ENCODE measurements at places on chromosomes 7 and 10.

DNA sequence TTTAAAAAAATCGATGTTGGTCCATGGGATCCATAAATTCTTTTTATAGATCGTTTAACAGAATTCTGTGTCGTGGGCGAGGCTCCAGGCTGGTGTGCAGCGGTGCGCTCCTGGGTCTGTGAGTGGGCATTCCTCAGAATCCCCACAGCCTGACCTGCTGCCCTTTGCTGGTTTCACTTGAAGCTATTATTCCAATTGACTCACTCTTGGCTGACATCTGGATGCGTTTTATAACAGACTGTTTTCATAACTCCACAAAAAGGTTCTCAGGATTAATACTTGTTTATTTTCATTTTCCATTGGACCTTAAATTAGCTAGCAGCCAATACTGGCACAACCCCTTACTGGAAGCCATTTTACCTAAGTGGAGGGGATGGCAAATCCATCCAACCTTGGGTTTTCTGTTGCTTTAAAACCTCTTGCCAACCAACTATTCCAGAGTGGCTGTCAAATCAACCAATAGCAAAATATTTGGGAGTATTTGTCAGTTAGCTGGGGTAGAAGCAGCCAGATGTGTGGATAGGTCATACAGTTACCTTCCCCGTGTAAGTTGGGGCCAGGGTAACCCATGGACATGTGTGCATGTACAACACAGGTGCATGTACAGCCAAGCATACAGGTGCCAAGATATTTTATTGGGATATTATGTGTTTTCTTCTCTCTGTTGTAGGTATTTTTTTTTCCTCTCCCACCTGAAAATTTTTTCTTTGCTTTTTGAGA, 160.7 kb upstream of the ZNF32 start:
- DNase-seq, result no peak

GRCh38 chr10:124990671-124991625, 49.0 kb downstream of the ZRANB1 start:
- DNase-seq, result no peak

- DNase-seq, result no peak
These were observed 37.8 kb downstream of the RSU1 start for GRCh38 chr10:16779384-16779915.

- no peak for DNase-seq
These were observed 119.7 kb upstream of the KLF14 start for GRCh38 chr7:130853503-130854279.

GRCh38 chr10:99834410-99834809, 52.0 kb downstream of the ABCC2 start:
- no peak for DNase-seq

DNA sequence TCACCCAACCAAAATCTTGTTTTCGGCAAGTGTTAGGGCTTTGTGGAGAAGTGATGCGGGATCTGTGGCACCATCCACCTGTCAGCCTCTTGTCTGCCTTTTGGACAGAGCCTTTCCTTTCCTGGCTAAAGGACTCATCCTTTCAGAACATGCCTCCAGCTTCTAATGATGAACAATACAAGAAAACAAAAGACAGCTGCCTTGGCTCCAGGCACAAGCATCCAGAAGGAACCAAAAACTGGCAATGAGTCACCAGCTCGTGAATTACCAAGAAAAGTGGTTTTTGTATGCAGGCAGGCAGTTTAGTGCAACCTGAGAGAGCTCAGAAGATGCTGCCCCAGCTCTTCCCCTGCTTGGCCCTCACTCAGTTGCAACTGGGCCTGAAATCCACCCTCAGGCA, 84.6 kb upstream of the NAMPT start:
- DNase-seq, result no peak

GRCh38 chr10:31769564-31769963, 159.1 kb downstream of the ARHGAP12 start:
- no peak for DNase-seq

- DNase-seq, result no peak
These were observed at the start of gene GDF2 for GRCh38 chr10:47322300-47323061. Gene GDF2 (plus strand): TSS chr10:47322454. CDS start chr10:47322669, 215 bp downstream.

GRCh38 chr10:102743078-102743587, 615 bp upstream of the WBP1L start:
- no peak for DNase-seq

GRCh38 chr7:108326938-108327337, 129.3 kb downstream of the NRCAM start:
- no peak for DNase-seq

GRCh38 chr7:133572843-133573242, 320.0 kb downstream of the EXOC4 start:
- DNase-seq, result no peak

GRCh38 chr7:75738604-75738974, at the start of gene HIP1:
Gene HIP1 (minus strand): TSS chr7:75738941. CDS start chr7:75738920, 21 bp downstream.
- no peak for DNase-seq

- no peak for DNase-seq
These were observed 317.4 kb upstream of the ZNF32 start for GRCh38 chr10:43965918-43966570.

GRCh38 chr10:124830445-124830844, 28.8 kb downstream of the ABRAXAS2 start:
- no peak for DNase-seq

DNA sequence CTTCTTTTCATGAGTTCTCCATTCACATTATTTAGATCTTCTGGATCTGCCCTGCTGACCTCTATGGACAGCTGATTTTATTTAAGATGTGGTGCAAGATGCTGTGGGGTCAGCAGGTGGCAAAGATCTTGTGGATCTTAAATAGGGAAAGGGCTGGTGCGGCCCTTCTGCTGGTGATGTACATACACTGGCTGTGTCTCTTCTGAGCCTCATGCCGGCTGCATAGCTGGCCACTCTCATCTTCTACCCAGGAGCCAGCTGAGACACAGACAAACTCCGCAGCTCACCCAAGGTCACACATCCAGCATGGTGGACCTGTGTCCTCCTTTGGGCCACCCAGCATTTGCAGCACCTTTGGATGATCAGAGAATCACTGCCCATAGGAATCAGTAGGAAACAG, 9.7 kb downstream of the RBP3 start:
- no peak for DNase-seq

- peak; percentile 57 for DNase-seq
These were observed 69.8 kb downstream of the LSMEM1 start for GRCh38 chr7:112550468-112551060.

- DNase-seq, result no peak
These were observed 636.2 kb upstream of the IGFBP3 start for GRCh38 chr7:46557295-46557711.

DNA sequence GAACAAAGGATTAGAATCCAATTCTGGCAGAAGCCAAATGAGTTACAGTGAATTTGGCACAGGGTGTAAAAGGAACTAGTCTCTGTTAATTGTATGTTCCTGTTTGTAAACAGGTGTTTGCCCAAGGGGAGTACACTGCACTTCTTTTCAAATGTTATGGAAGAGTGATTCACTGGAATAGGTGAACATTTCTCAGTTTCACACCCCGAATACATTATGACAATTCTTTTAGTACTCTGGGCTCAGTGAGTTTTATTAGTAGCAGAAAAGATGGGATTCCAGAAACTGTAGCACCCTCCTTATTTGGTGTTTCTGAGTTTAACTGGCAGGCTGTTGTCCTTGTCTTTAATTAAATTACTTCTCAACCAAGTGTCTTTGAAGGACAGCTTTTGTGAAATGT, 329.2 kb downstream of the BBS9 start:
- no peak for DNase-seq

- no peak for DNase-seq
These were observed 96.3 kb upstream of the ZPBP start for GRCh38 chr7:50189371-50189770.

- DNase-seq, result no peak
These were observed 63.6 kb upstream of the AGR3 start for GRCh38 chr7:16945372-16945771.

- DNase-seq, result no peak
These were observed 58.8 kb downstream of the MALRD1 start for GRCh38 chr10:19107406-19107805.

DNA sequence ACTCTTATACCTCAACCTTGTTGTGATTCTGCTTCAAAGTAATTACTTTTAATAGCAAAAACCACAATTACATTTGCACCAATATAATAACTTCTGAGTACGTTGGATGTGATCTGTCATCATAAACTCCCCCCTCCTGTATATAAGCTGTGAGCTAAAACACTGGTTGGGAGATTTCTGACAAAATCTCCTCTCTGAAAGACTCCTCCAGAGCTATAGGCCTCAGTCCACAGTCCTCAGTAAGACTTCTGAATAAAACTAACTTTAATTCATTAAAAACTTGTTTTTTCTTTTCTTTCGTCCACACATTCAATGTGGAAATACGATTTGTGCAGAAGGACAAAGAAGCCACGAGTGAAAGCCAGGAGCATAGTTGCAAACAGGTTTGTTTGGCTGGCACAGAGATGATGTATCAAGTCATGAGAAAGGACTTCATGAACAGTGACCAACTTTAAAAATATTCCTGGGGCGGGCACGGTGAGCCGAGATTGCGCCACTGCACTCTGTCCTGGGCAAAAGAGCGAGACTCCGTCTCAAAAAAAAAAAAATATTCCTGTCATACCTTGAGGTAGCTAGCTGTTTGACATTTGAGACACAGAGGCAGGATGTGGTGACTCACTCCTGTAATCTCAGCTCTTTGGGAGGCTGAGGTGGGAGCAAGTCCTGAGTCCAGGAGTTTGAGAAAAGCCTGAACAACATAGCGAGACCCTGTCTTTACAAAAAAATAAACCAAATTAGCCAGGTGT, 91.1 kb upstream of the ARHGAP21 start:
- DNase-seq, result no peak

- no peak for DNase-seq
These were observed 4.1 kb downstream of the FRMD4A start for GRCh38 chr10:14326581-14326980.

DNA sequence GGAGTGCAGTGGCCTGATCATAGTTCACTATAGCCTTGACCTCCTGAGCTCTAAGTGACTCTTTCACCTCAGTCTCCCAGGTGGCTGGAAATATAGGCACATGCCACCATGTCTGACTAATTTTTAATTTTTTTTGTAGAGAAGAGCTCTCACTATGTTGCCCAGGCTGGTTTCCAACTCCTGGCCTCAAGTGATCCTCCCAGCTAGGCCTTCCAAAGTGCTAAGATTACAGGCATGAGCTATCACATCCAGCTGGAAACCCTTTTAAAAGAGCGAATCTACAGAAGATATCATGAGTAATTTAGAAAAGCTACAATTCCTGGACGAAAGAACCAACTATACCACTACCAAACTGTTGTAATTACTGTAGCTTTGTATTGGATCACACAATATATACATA, 394.4 kb upstream of the AUTS2 start:
- DNase-seq, result no peak

- no peak for DNase-seq
These were observed 17.3 kb downstream of the OPALIN start for GRCh38 chr10:96341219-96342182.

DNA sequence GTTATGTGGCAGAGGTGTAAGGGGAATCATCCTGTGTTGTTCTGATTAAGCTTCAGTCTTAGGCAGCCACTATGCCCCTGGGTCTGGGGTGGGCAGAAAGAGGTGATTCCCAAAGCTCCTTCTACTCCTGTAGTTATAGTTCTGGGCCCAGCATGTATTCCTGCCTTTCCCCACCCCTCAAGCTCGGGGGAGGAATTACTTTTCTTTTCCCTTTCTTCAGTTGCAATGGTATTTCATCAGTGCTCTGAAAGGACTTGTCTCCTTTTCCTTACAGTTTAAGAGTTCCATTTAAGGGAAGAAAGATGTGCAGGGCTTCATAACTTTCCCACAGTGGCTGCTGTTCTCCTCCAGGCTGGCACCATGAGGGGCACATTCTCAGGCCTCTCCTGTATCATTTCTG, 94.2 kb downstream of the MTPAP start:
- no peak for DNase-seq

GRCh38 chr10:102519246-102519825, 15.6 kb downstream of the SUFU start:
- DNase-seq, result no peak

DNA sequence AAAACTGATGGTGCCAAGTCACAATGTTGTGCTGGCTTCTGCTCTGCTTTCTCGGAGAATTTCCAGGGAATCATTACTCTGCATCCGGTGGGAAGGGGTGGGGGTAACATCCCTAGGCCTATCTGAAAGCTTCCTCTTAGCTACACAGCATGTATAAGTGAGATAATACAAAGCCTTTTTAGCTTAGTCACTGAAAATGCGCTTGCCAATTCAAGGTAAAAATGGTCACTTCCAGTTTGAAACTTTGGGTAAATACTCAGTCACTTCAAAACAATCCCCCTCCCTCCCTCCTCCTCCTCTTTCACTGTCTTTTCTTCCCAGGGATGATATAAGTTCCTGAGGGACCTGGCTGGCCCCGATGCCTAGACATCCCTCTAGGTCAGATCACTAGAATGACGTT, 57.3 kb upstream of the APBB1IP start:
- DNase-seq, result no peak

- DNase-seq, result no peak
These were observed 163.5 kb upstream of the ZMIZ1 start for GRCh38 chr10:78905015-78905956.

DNA sequence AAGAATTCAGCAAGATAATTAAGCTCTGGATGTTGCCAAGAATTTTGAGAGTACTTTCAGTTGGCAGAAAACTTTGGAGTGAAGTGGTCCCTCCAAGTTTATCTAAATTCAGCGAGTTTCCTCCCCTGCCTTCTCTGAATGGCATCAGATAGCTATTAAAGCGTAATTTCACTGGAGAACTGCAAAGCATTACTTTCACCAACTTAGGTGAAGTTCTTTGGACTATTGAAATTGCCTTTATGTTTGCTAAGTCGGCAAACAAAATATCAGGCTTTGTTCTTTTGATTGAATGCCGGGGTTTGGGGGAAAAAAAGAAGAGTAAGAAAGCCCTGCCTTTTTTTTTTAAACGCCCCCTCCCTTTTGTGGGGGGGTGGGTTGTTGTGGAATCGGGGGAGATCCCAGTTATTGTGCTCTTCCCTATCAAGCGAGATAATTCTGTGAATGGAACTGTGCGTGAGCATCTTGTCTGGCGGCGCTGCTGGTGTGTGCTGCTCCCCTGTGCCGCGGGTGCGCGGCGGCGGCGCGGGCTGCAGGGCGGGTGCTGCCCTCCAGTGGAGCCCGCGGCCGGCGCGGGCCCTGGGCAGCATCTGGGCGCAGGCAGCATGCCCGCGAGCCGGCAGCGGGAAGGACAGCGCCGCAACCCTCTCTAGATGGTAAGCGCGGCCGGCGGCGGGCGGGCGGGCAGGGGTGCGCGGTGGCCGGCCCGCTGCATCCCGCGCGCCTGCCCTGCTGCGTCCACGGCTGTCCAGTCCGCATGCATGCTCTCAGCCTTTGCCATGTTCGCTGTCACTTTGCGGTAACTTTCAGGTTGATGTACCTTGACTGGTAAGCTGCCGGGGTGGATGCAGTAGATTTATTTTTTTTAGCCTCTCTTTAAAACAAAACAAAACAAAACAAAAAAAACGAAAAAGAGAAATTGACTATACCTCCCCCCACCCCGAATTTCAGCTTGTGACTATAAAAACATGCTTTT, 176.5 kb downstream of the TCF7L2 start:
- DNase-seq, result peak; percentile 6
